ENCODE measurements at places on chromosomes 13 and 19. TPM values are rescaled to one million over a fixed set of nuclear protein-coding genes. Genes with fewer than 3 reads are reported as not detected.
A peak's percentile ranks its signal among the peaks of the same experiment; 100 is the strongest.

ZNF726 gene
- total RNA-seq, result 12.8 TPM

MICU2 gene
- 53.3 TPM for total RNA-seq

DBP gene
- 12.2 TPM for total RNA-seq

CATSPERD gene
- total RNA-seq, result not detected

FCGBP gene
- total RNA-seq, result 0.52 TPM

ZNF541 gene
- total RNA-seq, result not detected

RFPL4A gene
- not detected for total RNA-seq

RASA3 gene
- 9.1 TPM for total RNA-seq

DNA sequence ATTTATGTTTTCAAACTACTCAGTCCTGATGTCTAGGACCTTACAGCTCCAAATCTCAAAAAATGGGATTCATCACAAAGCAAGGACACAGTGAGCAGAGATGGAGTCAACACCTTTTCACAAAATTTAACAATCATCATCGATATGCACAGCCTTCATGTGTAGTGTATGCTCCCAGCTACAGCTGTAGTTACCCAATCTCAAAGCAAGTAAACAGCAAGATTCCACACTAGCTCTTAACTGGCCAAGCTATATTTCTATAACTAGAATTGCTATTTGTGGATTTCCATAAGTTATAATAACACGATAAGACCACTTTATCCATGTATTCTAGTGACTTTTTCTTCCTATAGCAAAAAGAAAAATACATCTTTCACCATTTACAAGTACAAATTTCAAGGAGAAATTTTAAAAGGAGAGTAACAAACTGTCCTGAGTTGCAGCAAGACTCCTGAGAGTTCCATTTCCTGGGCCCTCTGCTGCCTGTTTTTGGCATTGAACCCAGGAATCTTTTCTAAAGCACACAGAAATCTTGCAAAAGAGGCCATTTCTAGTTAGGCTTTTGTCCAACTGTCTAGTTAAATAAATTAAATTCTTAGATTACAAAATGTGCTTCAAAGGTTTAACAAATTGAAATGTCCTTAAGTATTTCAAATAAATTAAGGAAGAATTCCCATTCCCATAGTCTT lies 460.6 kb downstream of the FGF14 start:
- DNase-seq, result peak; percentile 19

- DNase-seq, result no peak
These were observed 18.7 kb downstream of the VAV1 start for GRCh38 chr19:6791237-6791636.

- DNase-seq, result no peak
These were observed 333.5 kb downstream of the TSHZ3 start for GRCh38 chr19:31015778-31016177.

DNA sequence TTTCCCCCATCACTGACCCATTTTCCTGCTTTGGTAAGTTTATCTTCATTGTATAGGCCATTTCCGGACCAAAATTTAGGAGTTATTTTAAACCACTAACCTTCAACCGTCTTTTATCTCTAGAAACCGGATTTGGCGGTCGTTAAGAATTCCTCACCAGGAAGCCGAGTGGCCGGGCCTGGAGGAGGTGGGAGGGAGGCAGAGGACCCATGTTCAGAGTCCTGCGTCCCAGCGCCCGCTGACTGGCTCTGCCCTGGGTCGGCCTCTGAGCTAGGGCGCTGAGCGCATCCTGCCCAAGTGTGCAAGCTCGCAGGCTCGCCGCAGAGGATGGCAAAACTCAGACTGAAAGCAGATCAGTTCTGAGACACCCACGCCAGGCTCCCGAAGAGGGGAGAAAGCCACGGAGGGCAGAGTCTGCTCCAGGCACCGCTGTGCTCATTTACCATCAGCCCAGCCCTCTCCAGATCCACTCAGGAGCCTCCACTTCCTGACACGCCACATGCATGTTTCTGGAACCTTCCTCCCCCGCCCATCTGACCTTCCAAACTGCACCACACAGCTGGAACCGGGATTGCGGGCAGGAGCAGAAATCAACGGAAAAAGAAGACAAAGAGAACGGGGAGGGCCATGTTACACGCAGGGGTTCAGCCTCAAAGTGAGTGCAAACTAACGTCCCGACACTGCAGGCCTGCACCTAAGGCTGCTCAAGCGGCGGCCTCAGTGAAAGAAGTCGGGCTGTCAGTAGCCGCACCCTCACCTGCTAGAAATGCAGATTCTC lies 8.3 kb downstream of the COL4A1 start:
- DNase-seq, result no peak

DNA sequence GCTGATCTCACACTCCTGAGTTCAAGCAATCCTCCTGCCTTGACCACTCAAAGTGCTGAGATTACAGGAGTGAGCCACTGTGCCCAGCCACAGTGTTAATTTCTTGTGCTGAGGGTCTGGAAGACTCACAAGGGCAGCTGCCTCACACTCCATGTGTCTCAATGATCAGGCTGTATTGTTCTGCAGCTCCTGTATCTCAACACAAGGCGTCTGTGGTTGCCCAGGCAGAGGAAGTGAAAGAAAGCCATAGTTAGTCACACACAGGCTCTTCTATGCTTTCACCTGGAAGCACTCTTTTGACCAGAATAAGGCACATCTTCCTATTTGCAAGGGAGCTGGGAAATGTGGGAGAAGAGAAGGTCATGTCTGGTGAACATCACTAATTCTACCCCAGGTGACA lies 107.3 kb upstream of the ZNF507 start:
- no peak for DNase-seq

GRCh38 chr19:53626976-53627375 lies 4.8 kb upstream of the DPRX start:
- no peak for DNase-seq

GRCh38 chr13:43698758-43699157 lies 88.0 kb downstream of the ENOX1 start:
- DNase-seq, result no peak

GRCh38 chr13:65188721-65189120 lies 2041.4 kb downstream of the PCDH9 start:
- DNase-seq, result no peak

DNA sequence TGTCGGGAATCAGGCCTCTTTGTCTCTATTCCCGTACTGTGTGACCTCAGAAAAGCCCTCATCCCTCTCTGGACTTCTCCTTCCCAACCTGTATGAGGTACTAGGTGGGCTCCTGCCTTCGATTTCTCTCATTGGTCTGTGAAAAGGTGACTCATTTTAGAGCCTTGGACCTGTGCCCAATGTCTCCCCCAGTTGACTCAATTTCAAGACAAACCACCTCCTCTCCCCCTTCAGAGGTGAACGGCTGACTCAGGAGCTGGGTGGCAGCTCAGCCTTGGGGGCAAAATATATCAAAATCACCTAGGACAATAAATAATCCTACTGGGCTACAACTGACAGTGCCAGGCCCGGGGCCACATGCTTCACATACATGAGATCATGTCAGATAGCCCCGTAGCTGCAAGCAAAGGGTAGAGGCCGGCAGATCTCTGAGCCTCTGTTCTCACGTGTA lies 630 bp downstream of the COQ8B start:
- DNase-seq, result peak; percentile 91

GRCh38 chr13:40502236-40502635 lies 164.2 kb downstream of the FOXO1 start:
- DNase-seq, result peak; percentile 51

GRCh38 chr13:20938302-20938701 lies 35.8 kb upstream of the XPO4 start:
- DNase-seq, result peak; percentile 17

- no peak for DNase-seq
These were observed 76.9 kb downstream of the TEX29 start for GRCh38 chr13:111397202-111397880.

DNA sequence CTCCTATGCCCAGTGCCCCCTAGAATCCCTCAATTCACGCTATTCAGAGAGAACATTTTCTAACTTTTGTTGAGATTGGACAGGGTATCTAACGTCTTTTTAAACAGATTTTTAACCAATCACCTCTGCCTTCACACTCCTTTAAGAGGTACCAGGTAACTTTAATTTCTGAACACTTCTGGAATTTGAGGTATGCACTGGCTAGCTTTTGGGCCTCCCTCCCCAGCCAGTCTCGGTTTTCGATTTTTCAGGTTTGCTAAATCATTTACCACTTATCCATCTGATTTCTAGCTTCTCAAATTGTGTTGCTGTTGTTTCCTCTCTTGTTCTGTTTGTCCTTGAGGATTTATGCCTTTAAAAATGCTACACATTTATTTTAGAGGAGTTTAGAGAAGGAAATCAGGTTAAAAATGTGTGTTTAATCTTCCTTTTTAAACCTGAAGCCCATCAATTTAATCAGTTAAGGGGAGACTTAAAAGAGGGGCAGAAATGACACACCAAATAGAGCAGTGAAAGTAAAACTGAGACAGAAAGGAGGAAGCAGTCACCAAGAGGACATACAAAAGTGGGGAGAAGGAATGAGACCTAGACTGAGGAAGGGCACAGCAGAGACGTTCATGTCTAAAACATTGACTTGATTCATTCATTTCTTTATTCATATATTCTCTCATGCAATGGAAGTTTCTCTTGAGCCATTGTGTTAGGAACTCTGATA lies 139.6 kb upstream of the HTR2A start:
- DNase-seq, result no peak

GRCh38 chr13:105202354-105202753 lies 1333.1 kb downstream of the EFNB2 start:
- peak; percentile 43 for DNase-seq

DNA sequence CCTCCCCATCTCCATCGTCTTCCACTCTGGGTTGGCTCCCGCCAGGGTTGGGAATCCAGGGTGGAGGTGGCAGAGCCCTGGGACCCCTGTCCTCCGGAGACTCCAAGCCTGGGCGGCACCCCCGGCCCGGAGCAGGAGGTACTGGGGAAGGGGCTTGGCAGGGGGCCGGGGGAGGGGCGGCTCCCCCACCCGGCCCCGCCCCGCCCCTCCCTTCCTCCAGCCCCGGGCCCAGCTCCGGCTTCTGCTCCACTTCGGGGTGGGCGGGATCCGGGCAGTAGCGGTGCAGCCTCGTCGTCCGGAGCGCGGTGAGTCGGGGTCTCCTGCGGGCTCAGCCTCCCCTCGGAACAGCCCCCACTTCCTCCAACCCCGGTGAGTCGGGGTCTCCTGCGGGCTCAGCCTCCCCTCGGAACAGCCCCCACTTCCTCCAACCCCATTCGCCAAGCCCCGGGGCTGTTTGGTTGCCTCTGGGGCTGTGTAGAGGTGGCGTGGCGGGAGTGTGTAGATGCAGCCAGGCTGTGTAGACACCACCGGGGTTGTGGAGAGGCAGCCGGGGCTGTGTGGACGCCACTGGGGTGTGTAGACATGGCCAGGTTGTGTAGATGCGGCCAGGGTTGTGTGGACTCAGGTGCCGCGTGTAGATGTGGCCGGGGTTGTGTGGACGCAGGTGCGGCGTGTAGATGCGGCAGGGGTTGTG lies at the start of gene TMPRSS9:
TMPRSS9 (plus strand) TSS at position 274 of the 694 bp plus-strand sequence. CDS start 29,521 bp downstream, outside the sequence.
- DNase-seq, result no peak

DNA sequence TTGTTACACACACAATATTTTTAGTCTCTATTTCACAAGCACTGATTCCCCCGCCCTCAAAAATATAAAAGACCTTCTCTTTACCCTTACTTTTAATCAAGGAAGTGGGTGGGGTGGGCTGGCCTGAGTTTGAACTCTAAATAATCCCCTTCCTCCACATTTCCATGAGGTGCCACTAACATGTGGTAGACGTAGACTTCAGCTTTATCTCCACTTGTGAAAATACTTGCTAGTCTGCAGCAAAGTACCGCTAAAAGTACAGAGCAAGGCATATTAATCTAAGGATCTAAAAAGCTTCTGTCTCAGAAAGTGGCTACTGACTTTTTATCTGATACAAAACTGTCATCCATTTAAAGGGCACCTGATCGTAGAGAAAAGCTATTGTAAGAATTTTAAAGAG lies 739.6 kb upstream of the SLC10A2 start:
- DNase-seq, result no peak

GRCh38 chr13:78632996-78633395 lies 26.0 kb downstream of the OBI1 start:
- DNase-seq, result no peak
